ENCODE measurements at places on chromosomes 13 and 19.

DNA sequence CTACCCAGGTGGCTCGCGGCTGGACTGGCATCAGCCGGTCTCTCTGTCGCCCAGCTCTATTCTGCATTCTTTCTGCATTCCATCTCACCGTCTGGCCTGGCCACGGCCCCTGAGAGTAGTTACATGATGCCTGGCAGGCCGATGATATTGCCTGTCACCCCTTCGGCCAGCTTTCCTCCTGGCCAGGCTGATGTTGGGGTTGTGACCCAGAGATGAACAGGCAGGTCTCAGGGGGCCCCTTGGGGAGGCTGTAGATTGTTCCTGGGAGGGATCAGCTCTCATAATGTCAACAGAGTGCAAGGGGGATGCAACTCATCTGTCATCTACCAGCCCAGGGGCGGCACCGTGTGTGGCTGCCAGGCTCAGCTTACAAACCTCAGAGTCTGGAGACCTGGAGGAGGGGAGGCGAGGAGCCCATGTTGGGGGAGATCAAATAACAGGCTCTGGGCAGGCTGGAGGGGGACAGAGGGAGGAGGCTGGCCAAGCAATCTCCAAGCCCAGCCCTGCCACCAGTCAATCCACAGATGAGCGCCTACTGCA, 13.6 kb upstream of the FBXO17 start:
- DNase-seq, result no peak

- DNase-seq, result no peak
These were observed 370.7 kb downstream of the HS6ST3 start for GRCh38 chr13:96460609-96461008.

- DNase-seq, result no peak
These were observed 649 bp downstream of the TMEM91 start for GRCh38 chr19:41376998-41377365.

- no peak for DNase-seq
These were observed 38.9 kb downstream of the DACH1 start for GRCh38 chr13:71828117-71828516.

DNA sequence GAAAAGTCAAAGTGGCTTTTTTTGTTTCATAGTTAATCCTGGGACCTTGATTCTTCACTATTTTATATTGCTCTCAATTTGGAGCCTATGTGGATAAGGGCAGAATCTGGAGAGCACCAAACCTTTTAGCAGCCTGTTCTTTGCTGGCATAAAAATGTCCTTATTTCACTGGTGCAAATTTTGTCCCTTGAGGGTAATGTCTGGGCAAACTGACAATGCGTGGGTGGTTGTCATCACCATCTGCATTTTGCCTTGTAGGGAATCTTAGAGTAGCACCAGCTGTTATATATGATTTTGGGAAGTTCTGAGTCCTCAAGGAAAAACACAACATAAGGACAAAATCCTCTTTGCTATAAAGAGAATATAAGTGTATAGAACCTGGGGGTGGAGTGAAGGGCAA, 336.9 kb upstream of the HTR2A start:
- DNase-seq, result no peak

- peak; percentile 63 for DNase-seq
These were observed 808 bp downstream of the DNMT1 start for GRCh38 chr19:10193790-10194499.

GRCh38 chr13:90205911-90206310, 1141.6 kb upstream of the MIR17HG start:
- no peak for DNase-seq

DNA sequence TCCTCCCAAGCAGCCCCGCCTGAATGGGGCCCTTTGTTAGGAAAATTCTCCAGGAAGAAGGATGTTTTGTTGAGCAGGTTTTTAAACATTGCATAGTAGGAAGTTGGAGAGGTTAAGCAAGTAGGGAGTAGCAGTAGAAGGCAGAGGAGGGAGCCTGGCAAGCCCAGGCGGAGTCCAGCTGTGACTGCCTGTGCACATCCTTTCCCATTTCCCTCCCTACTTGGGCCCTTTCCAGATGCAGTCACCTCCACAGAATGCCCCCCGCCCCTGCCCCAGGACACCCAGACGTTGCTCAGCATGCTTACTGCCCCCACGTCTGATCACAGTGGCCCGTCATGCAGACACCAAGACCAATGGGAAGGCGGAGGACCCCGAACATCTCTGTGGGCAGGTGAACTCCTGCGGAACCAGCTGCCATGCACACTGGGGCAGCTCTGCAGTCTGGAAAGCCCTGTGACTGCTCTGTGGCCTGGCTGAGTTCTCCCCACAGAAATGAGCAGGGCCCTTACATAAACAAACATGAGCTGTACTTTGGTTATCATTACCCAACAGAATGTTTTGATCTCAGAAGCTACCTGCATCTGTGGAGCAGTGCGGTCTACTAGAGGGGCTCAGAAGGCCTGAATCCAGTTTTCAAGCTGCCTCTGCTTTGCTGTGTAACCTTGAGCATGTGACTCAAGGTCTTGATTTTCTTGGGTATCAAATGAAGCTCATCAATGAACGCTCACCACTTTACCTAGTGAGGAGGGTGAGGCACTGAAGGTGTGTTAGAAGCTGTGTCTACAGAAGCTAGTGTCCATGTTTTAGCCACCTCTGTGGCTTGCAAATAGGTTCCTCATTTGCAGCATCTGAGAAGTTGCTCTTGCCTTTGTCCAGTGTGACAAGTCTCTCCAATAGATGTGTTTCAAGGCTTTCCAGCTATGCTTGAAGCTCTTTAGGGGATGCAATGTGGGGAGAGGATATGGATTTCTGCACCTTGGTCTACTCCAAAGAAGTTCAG, 84.2 kb downstream of the TNFRSF19 start:
- no peak for DNase-seq

GRCh38 chr13:56670563-56670962, 470.2 kb upstream of the PRR20A start:
- DNase-seq, result no peak

- DNase-seq, result no peak
These were observed 941.9 kb upstream of the SLC10A2 start for GRCh38 chr13:104008075-104008474.

DNA sequence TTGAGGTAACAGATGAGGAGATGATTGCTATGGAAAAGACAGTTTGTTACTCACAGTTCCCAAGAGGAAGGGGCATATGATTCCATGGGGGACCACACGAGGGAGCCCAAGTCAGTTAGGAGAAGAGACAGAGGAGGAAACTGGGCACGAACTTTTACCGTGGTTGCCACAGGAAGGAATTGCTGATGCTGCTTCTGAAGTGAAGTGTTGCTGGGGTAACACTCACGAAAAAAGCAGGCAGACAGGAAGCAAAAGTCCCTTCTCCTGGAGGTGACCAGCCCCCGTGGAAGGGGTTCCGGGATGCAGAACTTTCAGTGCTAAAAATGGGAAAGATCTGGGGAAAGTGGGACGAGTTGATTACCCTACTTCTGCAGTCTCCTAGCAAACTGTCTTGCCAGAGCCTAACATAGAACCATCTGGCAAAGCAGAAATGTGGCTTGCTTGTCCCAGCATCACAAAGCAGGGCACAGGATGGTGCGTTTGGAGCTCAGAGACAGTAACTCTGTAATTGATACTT, 35.4 kb upstream of the MAP3K10 start:
- DNase-seq, result no peak

- no peak for DNase-seq
These were observed 276.3 kb upstream of the SOX1 start for GRCh38 chr13:111790621-111791020.

- no peak for DNase-seq
These were observed 14.8 kb downstream of the OPA3 start for GRCh38 chr19:45569619-45570421.

GRCh38 chr19:51097166-51097738, 11.0 kb downstream of the CTU1 start:
- DNase-seq, result no peak

GRCh38 chr19:27887946-27888345, 1325.0 kb downstream of the UQCRFS1 start:
- DNase-seq, result no peak

DNA sequence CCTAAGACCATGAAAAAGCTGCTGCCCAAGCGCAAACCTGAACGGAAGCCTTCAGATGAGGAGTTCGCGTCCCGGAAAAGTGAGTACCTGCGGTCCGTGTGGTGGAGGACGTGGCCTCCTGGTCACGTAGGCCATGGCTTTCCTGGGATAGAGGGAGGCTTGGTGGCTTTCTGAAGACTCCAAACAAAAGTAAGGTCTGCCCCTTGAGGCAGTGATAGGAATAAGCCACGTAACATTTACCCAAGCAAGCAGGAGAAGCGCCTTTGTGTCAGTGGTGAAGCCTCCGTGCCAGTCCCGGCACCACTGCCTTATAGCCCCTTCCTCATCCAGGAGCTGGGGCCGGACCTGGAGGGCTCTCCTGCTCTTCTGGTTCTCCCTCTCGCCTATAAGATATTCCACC, 34.3 kb upstream of the TEX29 start:
- DNase-seq, result no peak

- DNase-seq, result no peak
These were observed 31.8 kb downstream of the PIP5K1C start for GRCh38 chr19:3668331-3669081.

DNA sequence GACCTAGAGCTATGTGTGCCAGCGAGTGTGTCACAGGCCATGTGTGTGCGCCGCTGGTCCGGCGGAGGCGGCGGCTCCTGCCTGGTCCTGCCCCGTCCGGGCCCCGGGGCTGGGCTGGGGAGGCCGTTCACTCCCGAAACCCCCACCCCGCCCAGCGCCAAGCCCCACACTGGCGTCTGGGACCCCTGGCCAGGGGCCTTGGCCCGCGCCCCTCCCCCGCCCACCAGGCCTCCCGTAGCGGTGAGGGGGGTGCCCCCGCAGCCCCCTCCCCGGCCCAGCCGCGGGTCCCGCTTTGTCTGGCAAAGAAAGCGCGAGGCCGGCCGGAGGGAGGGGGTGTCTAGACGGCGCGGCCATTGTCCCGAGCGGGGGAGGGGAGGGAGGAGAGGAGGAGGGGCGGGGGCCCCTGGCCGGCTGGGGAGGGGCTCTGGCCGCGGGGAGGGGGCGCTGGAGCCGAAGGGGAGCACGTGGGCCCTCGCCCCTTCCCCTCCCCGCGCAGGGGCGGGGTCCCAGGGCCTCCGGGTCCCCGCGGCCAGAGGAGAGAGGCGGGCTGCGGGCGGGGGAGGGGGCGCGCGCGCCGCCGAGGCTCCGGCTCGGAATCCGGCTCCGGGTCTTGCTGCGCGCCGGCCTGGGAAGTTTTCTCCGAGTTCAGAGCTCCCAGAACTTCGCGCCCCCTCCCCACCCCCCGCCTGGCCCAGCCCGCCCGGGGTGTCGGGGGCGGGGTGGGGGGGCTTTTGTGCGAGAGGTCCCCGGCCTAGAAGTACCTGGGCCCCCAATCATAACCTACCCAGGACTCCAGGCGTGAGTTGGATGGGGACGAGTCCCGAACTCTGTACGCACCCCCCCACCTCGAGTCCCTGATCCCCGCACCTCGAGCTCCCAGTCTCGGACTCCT, 888 bp downstream of the NOTCH3 start:
- DNase-seq, result no peak

- DNase-seq, result no peak
These were observed 4.3 kb upstream of the ZDHHC20 start for GRCh38 chr13:21463424-21463823.
